GM23248 (cell line): ENCODE measurements at places on chromosomes 7 and 10. TPM values are rescaled to one million over a fixed set of nuclear protein-coding genes. Genes with fewer than 3 reads are reported as not detected.

The ELOVL3 gene
- total RNA-seq, result 1.9 TPM in 1 of 2 replicates, not detected in the other

DNA sequence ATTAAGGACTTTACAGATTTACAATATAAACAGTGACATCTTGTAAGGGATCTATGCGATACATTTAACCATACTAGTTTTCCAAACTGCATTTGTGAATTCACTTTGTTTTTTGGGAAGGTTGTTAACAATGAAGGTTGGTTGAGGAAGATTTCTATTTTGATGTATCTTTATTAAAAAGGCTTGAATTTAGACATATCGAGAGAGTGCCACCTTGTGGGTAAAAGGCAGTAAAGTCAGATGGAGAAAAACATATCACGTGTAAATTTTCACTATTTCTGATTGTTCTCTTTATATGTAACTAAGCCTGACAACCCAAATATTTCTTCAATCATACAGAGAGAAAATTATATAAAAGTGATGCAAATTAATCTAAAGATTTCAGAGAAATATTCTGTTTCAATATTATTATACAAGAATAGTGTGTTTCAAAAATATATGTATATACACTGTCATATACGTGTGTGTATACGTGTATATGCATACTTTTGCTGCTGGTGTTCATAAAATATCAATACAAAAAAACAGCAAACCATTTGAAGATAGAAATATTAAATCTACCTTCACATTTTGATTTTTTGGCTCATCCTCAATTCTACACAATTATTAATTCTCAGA lies 988.6 kb downstream of the SORCS1 start:
- peak; percentile 44 for DNase-seq

GRCh38 chr10:61280303-61280702 lies 172.9 kb downstream of the TMEM26 start:
- peak; percentile 55 for DNase-seq

- DNase-seq, result peak; percentile 37
These were observed 266.0 kb downstream of the GRID1 start for GRCh38 chr10:86100581-86101061.

DNA sequence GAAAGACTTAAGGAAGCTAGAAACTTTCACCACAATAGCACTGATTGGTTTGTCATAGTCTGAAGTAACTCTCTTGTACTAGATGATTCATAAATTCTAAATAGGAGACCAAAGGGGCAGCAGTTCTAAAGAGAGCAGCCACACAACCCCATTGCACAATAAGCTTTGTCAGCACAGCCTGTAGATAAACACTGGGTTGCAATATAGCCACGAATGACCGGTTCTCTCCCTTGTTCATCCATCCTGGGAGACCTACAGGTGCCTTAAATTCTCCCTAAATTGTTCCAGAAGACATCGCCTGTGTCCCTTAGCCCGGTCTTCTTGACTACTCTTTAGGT lies 167.0 kb downstream of the SNX13 start:
- peak; percentile 95 for DNase-seq
